Mesenteric fat pad (tissue), 1 donor: ENCODE measurements at places on chromosomes 16 and 17.

- DNase-seq, result no peak
Observed at GRCh38 chr17:40612599-40613244, 34.9 kb downstream of the SMARCE1 start.

- DNase-seq, result no peak
Observed at GRCh38 chr17:17391668-17392370, 85.0 kb upstream of the MED9 start.

GRCh38 chr16:84678541-84678940 is 21.3 kb upstream of the USP10 start:
- DNase-seq, result no peak

- DNase-seq, result peak; percentile 28
Observed at GRCh38 chr16:27098366-27099049, 31.8 kb downstream of the C16orf82 start.

- no peak for DNase-seq
Observed at GRCh38 chr17:50536683-50537646, 4.4 kb downstream of the EPN3 start.

GRCh38 chr17:77395501-77396048 is 254.8 kb downstream of the SEC14L1 start:
- no peak for DNase-seq

GRCh38 chr17:64413513-64413912 is 22.9 kb upstream of the PECAM1 start:
- no peak for DNase-seq

DNA sequence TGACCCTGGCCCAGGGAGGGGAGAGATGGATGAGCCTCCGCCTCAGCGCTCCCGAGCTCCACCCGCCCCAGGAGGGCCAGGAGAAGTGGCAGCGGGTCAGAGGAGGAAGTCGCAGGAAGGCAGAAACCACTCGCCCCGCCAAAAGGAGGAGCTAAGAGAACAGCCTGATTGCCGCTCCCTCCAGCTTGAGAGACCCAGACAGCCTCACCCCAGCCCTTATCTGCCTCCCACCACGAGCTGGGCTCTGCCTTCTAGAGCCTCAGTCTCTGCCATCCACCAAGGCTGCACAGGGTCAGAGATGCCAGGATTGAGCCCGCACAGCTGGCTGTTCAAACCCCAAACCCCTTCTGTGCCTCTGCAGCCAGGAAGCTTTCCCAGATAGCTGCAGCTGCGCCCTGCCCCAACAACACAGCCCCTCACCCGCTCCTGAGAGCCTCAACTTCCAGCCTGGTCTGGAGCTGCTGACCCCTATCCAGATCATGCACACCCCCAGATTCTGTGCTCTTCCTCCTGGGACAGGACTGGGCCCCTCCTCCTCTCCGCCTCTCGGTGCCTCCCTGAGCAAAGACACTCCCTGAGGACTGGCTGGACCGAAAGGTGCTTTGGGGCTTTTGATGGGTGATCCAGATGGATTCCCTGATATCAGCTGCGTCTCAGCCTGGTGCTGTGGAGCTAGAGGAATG is 1.0 kb upstream of the ATP2A3 start:
- no peak for DNase-seq

GRCh38 chr17:46770818-46771560 is 47.5 kb downstream of the WNT3 start:
- DNase-seq, result peak; percentile 89

DNA sequence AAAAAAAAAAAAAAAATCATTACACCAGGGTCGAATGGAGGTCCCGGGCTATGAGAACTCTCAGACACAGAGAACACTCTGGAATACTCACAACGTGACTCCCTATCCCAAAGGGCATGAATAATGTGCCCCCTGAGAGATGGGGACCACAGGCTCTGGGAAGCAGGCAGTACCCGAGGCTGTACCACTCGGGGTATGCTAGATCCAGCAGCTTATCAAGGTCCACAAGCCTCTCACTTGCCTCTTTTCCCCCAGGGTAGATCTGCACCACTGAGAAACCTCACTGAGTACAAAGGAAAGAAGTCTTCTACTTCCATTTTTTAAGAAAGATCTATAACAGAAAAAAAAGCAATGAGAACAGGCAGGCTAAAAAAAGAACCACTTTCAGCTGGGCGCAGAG is 40.5 kb downstream of the WDR59 start:
- DNase-seq, result no peak

GRCh38 chr17:46868689-46869187 is 17.4 kb downstream of the WNT9B start:
- DNase-seq, result no peak

DNA sequence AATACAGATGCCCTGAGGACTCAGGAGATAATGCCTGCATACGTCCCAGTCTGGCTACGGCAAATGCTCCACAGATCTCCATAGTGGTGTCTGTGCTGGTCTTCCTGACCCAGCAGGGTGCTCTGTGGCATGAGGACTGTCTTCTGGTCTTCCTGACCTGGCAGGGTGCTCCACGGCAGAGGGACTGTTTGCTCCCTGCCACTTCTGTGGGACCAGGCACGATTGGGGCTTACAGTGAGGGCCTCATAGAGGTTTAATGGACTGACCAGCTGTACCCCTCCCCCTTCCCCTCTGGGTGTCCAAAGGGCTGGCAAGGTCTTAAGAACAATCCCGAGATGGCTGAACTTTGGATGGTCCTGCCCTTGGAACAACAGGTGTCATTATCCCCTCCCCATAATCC is 123.1 kb downstream of the C16orf78 start:
- DNase-seq, result peak; percentile 33

- DNase-seq, result no peak
Observed at GRCh38 chr16:67945392-67945933, 1.5 kb upstream of the LCAT start.

DNA sequence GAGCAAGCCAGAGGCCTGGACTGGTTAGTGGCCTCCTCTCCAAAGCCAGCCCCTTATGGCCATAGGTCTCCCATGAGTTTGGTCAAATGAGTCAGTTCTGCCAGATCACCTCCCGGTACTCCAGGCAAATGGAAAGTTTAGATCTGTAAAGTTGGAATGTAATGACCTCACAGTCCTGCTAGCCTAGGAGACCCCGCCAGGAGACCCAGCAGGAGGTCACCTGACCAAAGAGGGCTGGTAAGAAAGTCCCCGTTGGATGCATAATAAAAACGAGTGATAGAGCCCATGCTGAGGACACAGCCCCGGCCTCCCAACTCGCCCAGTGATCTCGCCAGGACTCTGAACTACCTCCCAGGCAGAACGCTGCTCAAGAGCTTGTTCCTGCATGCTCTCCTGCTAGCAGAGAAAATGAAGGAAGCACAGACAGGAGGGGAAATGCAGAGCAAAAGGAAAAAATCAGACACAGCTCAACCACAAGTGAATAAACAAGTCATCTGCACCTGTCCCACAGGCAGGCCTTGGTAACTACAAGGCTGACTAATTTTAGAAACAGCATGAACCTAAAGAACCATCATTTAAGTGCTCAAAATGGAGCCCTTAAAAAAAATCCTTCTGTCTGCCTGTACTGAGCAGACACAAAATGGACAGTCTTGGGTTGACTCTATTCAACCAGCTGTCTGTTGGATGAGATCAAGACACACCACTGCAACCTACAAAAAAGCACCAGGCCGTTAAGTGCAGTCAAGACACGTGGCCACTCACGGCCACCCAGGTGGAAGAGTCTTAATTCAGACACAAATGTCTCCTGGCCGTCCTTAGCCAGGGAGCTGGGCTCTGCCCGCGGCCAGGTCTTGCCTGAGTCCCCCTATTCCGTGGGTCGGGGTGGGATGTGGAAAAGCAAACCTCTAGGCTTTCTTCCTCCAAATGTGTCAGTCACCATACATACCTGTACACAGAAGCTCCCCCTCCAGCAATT is 9.2 kb downstream of the CDIP1 start:
- no peak for DNase-seq

DNA sequence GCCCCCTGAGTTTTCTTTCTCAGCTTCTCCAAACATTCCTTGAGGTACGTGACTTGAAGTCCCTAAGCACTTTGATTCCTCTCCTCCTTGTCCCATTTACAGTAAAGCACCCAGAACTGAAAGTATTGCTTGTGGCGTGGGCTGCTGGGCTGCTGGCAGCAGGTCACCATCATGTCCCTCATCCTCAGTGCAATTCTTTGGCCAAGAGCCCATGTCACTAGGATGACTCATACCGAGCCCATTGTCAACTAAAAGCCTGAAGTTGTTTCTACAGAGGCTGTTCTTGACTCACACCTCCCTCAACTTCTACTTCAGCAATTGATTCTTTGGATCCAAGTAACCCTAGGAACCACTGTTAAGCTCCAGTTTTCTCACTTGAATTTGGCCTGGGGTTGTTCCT is 54.3 kb downstream of the KPNA2 start:
- DNase-seq, result peak; percentile 64

GRCh38 chr16:17520561-17520960 is 49.8 kb upstream of the XYLT1 start:
- no peak for DNase-seq

DNA sequence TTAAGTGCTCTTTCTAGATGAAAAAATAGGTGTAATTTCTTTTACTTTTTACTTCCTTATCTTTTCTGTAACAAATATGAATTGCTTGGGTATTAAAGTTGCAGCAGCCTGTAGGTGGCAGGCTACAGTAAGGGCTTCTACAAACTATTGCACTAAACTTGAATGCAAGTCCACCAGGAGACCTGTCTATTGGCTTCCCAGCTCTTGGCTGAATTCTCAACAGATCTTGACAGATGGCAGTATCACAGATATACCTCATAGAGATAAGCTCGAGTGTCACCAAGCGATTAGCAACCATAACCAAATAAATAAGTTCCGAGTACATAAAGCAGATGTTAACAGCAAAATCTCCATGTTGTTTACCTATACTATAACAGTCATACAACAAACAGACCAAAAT is 5.9 kb downstream of the BBS2 start:
- DNase-seq, result no peak

DNA sequence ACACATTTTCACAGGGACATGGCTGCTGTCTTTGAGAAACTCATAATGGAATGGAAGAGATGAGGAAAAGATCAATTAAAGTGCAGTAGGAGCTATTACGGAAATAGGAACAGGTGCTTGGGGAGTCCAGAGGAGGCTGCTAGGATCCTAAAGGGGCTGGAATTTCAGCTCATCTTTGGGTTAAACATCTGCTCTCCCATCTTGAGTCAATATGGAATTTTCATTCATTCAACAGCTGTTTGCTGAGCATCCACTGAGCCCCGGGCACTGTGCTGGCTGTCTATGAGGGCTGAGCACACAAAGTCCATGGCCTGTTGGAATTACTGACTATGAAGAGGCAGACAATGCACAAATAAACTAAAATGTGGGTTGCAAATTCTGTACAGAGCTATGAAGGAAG is 47.9 kb downstream of the ASIC2 start:
- no peak for DNase-seq
